HS-27A (cell line): ENCODE measurements at places on chromosomes 5 and 9.

DNA sequence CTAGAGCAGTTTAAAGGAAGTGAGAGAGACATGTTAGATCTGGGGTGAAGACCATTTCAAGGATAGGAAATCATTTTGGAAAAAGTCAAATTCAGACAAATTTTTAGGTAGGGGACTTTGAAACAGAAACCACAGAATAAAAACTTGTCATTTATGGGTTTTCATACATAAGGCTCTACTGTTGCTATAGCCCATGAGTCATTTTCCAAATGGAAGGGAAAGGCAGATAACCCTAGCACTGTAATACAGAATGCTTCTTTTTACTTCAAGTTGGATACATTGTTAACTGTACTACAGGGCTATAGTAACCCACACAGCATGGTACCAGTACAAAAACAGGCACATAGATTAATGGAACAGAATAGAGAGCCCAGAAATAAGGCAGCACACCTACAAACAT lies 455.4 kb downstream of the EBF1 start:
- DNase-seq, result no peak

- DNase-seq, result no peak
Measured at GRCh38 chr9:761176-761792, 80.2 kb upstream of the DMRT1 start.

GRCh38 chr5:77438071-77438470 lies 54.0 kb downstream of the WDR41 start:
- no peak for DNase-seq

GRCh38 chr9:84027201-84027600 lies 46.6 kb downstream of the RMI1 start:
- no peak for DNase-seq

DNA sequence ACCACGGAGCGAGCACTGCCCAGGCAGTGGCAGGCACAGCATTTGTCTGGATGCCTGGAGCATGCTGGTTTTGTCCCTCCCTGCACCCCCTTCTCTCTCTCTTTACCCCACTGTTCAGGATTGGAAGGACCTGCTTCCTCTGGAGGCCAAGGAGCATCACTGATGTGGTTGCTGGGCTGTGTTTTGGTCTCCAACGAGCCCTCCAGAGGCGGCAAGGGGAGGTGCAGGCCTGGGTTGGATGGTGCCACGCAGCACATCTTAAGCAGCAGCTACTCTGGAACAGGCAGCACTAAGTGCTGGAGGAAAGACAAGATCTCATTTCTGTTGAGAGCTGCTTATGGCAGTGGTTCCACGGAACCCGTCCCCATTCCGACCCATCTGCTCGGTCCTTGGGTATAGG lies 139.6 kb downstream of the CMYA5 start:
- no peak for DNase-seq

- no peak for DNase-seq
Measured at GRCh38 chr5:67900514-67900913, 315.0 kb upstream of the PIK3R1 start.

GRCh38 chr9:84604223-84604622 lies 65.3 kb upstream of the NTRK2 start:
- no peak for DNase-seq

GRCh38 chr5:107329850-107330249 lies 340.9 kb downstream of the EFNA5 start:
- no peak for DNase-seq

GRCh38 chr9:76980566-76980965 lies 38.9 kb upstream of the FOXB2 start:
- DNase-seq, result no peak

DNA sequence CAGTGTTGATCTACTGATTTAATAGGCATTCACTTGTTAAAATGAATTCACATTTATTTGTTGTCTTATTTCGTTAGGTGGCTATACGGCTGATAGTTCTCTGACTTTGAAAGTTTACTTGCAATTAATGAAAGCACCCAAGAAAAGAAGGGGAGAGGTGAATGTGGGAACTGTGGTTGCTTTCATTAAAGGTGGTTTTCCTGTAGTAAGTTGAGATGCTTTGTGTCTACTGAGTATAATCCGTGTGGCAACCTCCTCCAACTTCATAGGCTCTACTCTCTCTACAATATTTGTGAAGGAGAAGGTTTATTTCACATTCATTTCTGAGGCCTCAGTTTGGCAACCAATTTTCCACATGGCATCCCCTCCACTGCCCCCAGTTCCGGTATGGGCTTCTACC lies 12.8 kb upstream of the MACIR start:
- no peak for DNase-seq

DNA sequence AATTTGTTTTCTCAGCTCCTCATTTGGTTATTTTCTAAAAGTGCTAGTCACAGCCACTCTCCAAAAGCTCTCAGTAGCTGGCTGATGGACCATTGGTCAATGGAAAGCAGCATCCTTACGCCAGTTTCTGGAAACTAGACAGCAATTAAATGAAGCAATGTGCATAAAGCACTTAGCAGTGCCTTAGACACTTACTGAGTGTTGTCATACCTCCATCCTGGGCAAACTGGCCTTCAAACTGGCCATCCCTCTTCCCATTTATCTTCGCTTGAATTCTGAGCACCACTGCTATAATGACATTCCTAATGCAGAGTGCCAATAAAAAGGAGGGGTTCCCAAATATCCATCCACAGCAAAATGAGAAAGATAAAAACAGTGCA lies 209.2 kb downstream of the ENC1 start:
- no peak for DNase-seq

- no peak for DNase-seq
Measured at GRCh38 chr9:15268317-15268716, 38.7 kb downstream of the TTC39B start.
